ENCODE measurements at places on chromosomes 5 and 9. TPM values are rescaled to one million over a fixed set of nuclear protein-coding genes. Genes with fewer than 3 reads are reported as not detected.

The MYORG gene
- total RNA-seq, result 0.42 TPM

The C9orf50 gene
- total RNA-seq, result not detected

GRCh38 chr5:175657593-175658271, at the start of gene HRH2:
HRH2 (plus strand) TSS chr5:175658071; CDS start chr5:175683234, 25,163 bp downstream.
- peak; percentile 73 for DNase-seq

DNA sequence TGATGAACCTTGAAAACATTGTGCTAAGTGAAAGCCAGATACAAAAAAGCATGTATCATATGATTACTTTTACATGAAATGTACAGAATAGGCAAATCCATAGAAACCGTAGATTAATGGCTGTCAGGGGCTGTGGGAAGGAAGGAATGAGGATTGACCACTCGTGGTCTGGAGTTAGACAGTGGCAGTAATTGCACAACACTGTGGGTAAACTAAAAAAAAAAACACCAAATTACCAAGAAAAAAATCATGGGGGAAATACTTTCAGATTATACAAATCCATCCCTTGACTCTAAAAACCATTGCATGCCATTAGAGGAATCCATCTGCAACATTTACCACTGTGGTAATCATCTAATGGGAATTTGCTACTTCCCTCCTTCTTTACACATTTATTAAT, 140.0 kb downstream of the SIL1 start:
- DNase-seq, result no peak

DNA sequence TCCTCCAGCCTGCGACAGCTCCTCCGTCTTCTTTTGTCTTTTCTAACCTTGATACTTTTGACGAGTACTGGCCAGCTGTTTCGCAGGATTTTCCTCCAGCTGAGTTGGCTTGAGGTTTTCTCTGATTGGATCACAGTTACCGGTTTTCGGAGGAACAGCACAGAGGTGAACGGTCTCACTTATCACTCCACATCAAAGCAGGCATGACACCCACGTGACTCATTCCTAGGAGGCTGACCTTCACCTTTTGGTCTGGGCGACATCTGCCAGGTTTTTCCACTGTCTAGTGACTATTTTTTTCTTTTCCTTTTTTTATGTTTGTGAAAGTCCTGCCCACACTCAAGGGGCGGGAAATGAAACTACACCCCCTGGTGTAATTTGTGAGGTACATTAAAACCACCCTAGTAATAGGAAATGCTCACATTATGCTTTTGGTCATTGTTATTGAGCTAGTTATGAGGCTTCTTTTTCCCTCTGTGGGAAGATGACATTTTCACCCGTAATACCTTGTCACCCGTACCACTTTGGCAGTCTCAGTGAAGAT, 319.2 kb downstream of the GADD45G start:
- no peak for DNase-seq

- no peak for DNase-seq
Measured at GRCh38 chr5:33854733-33855151, 37.0 kb downstream of the ADAMTS12 start.

DNA sequence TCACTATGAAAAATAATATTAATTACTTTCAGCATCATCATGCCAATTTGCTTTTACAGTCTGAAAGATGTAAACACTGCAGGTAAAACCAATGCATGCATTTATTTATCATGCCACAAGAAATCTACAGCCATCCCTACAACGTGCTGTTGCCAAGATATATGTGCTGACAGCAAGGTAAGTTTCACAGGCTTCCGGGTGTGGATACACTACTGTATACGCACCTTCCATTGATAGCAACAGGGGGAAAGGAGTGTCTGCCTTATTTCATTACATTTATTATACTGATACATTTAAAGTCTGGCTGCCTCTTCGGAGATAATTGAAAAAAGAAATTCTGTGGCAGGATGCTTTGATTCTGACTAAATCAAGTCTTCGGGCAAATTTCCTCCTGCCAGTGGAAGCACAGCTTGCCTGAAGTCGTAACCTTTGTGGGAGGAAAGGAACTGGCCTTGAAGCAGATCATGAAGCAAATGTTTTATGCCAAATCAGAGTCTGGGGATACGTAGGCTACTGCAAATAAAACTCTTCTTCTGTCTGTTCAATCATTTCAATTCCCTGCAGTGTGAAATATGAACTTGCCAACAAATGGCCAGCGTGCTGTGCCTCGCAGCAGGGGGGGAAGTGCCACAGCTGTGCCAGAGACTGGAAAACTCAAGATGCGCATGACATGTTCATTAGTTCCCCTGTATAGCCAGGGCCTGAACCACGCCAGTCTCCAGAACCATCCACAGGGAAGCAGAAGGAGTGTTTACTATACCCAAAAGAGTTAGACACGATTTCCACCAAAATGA, 268.1 kb downstream of the EFNA5 start:
- no peak for DNase-seq

DNA sequence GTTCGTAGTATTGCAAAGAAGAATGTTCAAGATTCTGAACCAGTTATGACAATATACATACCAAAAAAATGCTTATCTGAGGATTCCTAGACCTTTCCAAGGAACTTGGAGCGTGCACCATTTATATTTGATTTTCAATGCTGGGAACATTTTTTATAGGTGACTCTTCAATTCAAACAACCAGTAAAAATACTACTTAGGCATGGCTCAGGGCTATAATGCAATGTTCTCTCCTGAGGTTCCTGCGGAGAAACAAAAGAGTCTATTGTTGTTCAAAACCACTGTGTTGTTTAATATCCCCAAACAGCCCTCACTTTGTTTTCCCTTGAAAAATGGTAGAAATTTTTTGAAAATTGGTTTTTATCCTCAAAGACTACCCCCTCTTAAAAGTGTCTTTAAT, 335.7 kb upstream of the IZUMO3 start:
- DNase-seq, result no peak

GRCh38 chr9:76564297-76564696, 105.3 kb downstream of the GCNT1 start:
- no peak for DNase-seq

DNA sequence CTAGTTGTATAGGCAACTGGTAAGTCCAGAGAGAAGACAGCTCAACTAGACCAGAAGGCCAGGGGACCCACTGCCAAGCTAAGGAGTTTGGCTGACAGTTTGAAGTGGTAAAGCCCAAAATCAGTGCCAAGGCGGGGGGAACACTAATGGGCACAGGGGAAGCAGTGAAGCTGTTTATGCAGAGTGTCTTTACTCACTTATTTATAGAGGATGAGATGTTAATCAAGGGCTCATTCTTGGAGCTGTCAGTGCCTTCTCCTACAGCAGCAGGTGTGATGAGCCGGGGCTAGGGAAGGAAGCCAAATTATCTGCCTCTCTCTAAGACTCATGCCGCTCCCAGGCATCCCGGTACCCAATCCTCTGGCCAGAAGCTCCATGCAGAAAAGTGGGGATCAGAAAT, 75.2 kb upstream of the GALNT10 start:
- DNase-seq, result no peak

DNA sequence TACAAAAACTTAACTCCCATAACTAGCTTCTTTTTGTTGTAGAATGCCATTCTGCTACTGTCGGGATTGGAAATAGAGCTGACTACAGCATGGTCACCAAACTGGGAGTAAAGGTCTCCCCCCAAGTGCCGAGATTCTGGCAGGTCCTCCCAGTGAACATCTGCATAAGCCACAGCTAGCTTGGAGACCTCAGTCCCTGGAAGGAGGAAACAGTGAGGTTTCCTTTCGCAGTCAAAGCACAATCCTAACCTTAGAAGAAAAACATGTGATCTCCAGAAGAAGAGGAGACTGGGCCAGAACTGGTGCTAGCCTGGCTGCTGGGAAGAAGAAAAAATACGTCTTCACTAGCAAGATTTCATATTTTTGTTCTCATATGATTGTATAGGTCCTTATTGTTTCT, 127.4 kb downstream of the SCAMP1 start:
- DNase-seq, result no peak

DNA sequence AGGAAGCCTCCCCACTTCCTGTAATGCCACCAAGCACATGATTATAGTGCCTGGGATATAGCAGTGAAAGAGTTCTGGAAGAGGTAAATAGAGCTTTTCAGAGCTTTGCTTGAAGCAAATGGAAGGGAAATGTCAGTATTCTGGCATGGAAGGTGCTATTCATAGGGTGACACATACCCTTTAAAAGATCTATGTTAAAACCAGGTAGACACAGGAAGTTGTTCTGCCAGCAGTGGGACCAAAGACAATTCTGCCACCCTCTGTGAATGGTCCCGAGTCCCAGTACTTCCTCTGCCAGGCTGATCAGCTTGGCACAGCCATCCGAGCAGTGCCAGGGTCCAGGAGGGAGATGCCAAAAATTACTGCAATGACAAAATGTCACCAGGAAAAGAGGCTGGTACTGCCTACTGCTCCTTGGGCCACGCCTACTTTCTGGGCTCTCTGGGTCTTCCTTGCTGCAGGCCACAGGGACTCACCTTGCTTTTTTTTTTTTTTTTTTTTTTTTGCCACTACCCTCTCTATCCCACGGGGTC, 26.7 kb downstream of the GARNL3 start:
- no peak for DNase-seq

All from CD4-positive, alpha-beta T cell (primary cell).